SHP77 (cell line): ENCODE measurements at places on chromosomes 2 and 18.

DNA sequence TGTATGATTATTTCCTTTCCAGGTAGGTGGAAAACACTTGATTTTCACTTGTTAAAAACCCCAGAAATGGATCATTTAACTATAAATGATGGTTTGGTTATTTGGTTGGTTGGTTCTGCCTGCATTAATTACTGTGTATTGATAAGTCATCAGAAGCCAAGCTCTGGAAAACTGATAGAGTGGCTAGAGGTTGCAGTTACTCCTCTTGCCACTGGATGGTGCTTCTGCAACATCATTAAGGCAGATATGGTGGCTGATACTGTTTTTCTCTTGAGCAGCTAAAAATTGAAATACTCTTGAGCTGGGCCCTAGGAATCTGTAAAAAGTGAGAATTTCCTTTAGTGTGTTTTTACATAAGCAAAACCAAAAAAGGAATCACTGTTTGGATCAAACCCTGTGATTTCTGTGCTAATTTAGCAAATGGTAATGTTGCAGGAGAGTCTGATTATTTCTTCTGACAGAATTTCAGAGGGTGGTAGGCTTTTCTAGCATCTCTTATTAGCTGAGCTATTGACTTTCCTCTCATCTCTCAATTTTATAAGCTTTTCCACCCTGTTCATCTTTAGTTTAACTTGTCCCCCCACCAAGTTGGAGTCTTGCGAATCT, 54.3 kb downstream of the RAB10 start:
- no peak for DNase-seq

DNA sequence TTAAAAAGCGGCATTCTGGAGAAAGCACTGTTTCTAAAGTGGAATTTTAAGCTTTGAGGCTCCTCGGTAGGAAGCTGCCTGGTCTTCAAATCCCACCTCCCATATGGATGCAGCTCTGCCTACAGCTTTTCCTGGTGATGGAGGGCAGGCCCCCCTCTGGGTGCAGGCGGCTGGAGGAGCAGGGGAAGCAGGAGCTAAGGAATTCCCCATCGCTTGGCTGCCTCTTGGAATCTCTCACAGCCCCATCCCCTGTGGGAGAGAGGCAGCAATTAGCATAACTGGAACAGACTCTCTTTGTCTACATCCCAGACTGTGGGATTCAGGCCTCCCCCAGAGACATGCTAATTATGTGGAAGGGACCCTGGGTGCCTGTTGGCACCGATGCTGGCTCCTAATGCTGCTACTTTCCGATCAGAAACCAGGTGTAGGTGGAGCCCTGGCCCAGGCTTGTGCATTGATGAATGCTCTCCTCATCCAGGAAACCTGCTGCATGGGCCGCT, 51.3 kb downstream of the LIPG start:
- no peak for DNase-seq

DNA sequence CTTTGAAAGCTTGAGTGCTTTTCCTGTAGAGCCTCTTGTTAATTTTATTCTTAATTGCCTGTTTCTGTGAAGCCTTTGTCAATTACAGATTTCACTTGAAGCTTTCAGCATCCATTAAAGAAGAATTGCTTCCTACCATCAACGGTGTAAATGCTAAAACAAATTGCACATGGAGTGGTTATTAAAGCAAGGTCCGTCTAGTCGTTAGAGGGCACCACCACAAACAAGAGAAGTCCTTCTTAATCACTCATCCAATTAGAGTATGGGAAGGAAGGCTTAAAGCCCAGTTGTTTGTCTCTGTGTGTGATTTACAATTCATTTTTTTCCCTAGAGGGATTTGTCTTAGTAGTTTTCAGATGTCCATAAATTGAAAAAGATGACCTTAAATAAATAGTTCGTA, 1.6 kb downstream of the KCNJ3 start:
- DNase-seq: no peak

- no peak for DNase-seq
These were observed 97.4 kb upstream of the UGP2 start for GRCh38 chr2:63743982-63744966.

DNA sequence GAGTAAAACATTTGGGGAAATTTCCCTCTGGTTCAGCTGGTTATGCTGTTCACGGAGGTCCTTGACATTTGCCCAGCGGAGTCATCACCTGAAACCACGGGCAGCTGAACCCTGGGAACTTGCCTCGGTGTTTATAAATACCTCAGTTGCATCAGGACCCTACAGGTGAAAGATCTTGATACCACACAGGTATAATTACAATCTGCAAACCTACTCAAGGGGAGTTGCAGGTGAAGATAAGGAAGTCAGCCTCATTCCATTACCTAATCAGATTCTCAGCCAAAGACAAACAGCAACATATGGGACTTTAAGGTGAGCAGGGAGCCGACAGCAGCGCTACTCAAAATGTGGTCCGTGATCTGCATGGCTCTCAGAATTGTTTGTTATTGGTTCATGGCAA, 37.0 kb upstream of the ATIC start:
- no peak for DNase-seq

GRCh38 chr2:181063696-181064095, 83.3 kb downstream of the UBE2E3 start:
- DNase-seq: no peak

DNA sequence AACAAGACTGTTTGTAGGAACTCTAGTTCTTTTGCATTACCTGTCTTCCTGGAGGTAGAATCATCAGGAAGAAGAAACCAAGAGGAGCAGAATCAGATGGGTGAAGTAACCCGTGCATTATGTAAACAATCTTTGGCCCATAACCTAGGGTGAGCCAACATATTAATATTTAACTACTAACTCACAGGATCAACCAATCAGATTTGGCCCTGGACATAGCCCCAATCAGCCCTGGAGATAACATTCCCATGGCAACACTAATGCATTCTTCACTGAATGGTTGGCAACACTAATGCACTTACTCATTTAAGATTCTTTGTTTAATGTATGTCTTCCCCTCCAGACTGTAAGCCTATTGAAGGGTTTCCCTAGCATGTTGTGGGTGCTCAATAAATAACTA, 72.0 kb upstream of the CTAGE1 start:
- DNase-seq: no peak

GRCh38 chr2:182077448-182078142, 91.9 kb downstream of the PPP1R1C start:
- DNase-seq: peak; percentile 83

GRCh38 chr2:24101992-24102391, 17.4 kb upstream of the TP53I3 start:
- no peak for DNase-seq

- no peak for DNase-seq
These were observed 642 bp upstream of the STEAP3 start for GRCh38 chr2:119222863-119223520.

GRCh38 chr2:42984617-42985016, 192.2 kb upstream of the HAAO start:
- DNase-seq: no peak

DNA sequence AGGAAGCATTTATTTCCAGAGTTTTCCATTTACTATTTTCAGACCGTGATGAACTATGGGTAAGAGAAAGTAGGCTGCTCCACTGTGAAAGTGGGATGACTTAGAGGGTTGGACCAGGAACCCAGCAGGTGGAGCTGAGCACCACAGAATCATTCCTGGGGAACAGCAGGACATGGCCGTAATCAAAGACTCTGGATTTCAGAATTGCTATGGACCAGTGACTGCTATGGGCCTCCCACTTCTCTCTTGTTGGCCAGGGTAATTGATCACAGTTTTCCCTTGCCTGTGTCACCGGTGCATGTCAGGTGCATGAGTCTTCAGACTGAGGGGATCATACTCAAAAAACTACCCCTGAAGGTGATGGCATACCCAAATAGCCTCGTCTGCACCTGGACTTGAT, 90.6 kb upstream of the GPC1 start:
- no peak for DNase-seq

DNA sequence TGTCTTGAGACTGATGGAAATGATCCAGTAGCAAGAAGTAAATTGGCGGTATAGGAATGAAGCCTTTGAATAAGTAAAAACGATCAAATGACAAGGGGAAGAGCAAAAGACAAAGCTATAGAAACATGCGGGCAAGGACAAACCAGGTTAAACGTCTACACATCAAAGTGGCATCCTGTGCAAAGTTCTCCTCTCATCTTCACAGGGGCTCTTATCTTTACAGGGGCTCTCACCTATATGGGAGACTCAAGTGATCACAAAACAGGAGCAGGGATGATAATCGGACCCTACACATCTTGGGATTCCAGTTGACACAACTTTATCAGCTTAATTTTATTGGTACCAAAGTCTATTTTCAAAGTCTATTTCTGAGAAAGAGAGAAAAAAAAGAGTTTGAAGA, 1778.9 kb upstream of the CELF4 start:
- no peak for DNase-seq

DNA sequence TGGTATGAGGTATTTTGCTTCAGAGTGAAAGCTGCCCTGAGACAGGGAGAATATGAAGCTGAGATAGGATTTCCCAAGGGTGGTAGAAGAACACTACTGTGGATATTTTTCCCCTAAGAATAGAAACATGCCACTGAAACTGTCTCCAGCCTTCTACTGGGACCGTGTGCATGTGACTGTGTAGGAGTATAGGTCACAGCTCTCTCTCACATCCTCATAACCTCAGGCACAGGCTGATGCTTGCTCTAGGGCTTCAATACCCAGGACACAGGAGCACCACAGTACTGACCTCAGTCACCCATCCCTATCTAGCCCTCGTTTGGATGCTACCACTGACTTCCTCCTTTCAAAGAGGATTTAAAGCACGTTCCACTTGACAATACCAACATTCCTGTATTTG, 67.2 kb downstream of the REV1 start:
- DNase-seq: no peak

GRCh38 chr2:113888641-113889470, 1.0 kb upstream of the ACTR3 start:
- DNase-seq: no peak

- no peak for DNase-seq
These were observed 9.8 kb downstream of the SNORC start for GRCh38 chr2:232879618-232880494.

- DNase-seq: no peak
These were observed 320.1 kb downstream of the PIK3C3 start for GRCh38 chr18:42275138-42275535.

DNA sequence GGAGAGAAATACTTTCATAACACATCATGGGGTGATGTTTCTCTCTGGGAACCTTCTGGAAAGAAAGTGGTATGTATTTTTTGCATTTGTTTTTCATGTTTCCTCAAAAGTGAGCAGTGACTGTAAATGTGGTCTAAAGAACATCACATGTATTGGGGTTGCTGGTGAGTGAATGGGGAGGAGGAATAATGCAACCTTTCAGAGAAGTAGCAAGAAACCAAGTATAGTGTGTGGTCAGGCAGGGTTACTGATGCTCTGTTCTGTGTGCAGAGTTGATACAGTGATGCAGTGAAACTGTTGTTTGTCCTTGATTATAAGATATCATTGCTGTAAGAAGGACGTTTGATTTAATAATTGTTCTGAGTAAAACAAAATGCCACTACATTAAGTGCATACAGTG, 24.1 kb downstream of the ADNP2 start:
- no peak for DNase-seq

- DNase-seq: no peak
These were observed 431.5 kb downstream of the DCDC2C start for GRCh38 chr2:4134551-4135550.

GRCh38 chr2:190714958-190715357, 66.1 kb downstream of the NAB1 start:
- no peak for DNase-seq

DNA sequence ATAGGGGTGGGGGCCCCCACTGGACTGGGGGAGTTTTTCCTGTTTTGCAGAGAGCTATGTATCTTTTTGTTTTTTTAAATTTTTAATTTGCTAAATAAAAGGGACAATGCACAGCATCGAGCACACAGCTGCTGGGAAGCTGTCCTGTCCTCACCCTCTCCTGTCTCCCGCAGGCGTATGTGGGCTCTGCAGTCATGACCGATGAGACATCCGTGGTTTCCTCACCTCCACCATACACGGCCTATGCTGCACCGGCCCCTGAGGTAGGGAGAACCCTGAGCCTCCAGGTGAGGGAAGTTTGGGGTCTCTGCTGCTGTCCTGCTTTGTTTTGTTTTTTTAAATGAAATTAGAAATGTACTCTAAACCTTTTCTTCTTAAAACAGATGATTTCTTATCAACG, 27.6 kb downstream of the PLEKHB2 start:
- DNase-seq: no peak

GRCh38 chr18:45015788-45016128, 335.1 kb downstream of the SETBP1 start:
- DNase-seq: no peak

DNA sequence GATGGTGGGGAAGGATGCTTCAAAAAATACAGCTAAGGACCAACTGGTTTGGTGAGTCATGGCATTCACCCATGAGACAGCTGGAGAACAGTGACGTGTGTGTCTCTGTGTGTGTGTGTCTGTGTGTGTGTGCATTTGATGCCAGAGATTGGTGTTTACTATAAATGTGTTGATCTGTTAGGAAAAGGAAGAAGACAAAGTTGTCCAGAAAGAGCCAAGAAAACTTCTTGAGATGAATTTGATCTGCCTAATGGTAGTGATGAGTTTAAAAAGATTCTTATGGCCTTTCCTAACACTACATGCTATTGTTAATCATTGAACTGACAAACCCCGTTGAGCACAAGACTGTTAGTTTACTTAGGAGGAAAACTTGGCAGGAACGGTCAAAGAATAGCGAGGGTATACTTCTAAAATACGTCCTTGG, 36.4 kb upstream of the IL1R1 start:
- DNase-seq: no peak

DNA sequence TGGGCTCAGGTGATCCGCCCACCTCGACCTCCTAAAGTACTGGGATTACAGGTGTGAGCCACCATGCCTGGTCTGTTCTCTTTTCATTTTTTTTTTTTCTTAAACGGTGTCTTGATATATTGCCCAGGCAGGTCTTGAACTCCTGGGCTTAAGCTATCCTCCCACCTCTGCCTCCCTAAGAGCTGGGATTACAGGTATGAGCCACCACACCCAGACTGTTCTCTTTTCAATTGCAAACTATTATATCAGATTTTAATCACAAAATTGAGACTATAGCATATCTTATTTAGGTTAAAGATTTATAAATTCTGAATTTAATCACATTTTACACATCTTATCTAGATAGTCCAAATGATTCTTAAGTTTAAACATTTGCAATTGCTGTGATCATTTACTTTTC, 15.5 kb upstream of the ACTR2 start:
- no peak for DNase-seq

DNA sequence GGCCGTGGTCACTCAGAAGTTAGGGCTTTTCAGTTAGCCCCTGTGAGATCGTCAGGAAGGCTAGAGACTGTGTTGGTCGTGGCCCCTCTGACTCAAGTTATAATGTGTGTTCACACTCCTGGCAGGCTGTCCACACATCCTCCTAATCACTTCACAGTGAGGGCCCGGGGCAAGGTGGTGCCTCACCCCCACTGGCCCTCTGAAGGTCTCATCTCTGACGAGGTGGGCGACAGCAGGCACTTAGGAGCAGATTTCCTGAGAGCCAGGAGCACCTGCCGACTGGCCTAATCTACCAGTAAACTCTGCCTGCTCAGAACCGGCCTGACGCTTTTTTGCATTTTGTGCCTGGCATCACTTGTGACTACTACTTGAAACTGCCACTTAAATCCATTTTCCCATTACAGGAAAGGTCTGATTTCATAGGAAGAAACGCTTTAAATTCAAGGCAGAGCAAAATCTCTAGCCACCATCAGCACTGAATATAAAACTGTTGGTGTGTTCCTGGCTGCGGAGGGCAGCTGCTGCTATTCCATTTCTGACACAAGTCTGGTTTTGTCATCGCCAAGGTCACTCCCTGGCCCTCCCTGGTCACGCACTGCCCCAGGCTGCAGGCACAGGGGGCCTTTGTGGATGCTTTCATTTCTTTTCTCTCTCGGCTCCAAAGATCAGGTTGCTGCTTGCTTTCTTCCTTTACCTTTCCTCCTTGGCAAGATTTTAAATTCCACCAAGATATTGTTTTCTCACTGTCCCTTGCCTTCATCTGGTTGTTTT, 48.0 kb downstream of the RAB12 start:
- DNase-seq: no peak
